H1 (cell line): ENCODE measurements at places on chromosomes 5 and 9. TPM values are rescaled to one million over a fixed set of nuclear protein-coding genes. Genes with fewer than 3 reads are reported as not detected.

Gene CCDC192
- total RNA-seq, result 0.61 and 0.63 TPM in 2 replicates

- no peak for DNase-seq
Observed at GRCh38 chr9:129878291-129878690, 43.0 kb downstream of the USP20 start.

- DNase-seq, result no peak
Observed at GRCh38 chr5:76406673-76407072, 3.6 kb downstream of the IQGAP2 start.

DNA sequence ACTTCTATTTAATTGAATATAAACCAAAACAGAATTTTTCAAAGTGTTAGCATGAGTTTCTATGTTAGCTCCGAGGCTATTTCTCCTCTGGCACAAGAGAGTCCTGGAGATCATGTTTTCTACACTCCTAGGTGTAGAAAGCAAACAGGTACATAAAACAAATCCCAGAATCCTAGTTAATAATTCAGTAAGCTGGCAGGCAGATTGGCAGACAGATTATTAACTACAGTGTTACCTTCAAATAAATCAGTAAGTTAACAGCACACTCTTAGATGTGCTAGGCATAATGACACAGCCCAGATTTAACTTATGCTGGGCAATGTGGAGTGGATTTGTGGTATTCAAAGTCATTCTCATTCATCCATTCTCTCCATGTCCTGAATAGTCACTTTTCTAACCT lies 282.8 kb upstream of the RPS23 start:
- DNase-seq, result no peak

DNA sequence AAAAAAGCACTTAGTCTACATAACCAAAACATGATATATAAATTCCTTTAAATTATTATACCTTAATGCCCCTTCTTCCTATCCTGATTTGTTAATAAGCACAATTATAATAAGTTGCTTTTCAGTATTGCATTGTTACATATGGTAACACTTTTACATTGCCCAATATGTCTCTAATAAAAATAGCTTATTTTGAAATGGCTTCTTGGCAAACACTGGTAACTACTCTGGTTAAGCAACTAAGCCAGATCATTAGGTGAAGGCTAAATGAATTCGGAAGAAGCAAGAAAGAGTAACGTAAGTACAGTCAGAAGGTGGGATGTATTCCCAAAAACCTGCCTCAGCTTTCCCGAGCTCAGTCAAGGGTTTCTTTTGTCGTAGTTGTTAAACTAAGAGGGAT lies 85.3 kb downstream of the TTC39B start:
- DNase-seq, result no peak
